ENCODE measurements at places on chromosomes 2 and 18. TPM values are rescaled to one million over a fixed set of nuclear protein-coding genes. Genes with fewer than 3 reads are reported as not detected.

DNA sequence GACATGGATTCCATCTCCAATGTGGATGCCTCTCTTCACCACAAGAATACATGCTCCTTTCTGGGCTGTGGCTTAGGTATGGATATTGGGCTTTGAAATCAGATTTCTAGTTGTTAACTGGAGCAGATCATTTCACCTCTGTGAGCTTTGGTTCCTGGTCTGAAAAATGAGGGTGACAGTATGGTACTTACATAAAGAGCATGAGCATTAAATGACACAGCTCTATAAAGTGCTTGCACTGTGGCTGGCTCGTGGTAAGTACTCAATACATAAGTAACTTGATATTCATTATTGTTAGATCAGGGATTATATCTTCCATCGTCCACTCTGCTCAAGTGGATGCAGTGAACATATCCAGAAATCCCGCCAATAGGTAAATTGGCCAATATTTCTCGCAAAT is 33.4 kb downstream of the ARHGAP25 start:
- H3K27ac ChIP-seq: no peak overlapping the region
- no peaks in the 10 kb centered on the region for H3K36me3 ChIP-seq
- no peak overlapping the region for H3K4me3 ChIP-seq
- no peaks in the 10 kb centered on the region for H3K27me3 ChIP-seq

DNA sequence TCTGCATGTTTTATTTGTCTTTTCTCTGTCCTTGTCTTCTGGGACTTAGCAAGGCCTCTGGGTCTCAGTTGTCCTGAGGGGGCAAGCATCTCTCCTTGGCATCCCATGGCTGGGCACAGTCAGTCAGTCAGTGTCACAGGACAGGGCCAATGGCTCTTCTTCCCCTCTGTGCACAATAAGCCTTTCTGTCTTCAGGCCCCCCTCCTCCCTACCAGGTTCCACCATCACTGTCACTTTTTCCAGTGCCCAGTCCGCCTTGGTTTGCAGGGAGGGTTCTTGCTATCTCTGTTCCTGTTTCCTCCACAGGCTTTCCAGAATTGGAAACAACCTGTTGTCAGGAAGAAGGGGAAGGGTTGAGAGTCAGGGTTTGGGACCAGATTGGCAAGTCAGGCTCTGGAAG is 1.7 kb upstream of the VAMP5 start:
- no peaks in the 10 kb centered on the region for H3K36me3 ChIP-seq
- H3K27ac ChIP-seq: no peak overlapping the region
- peaks cover 98% of the 10 kb centered on the region for H3K27me3 ChIP-seq
- peaks cover 22% of the 10 kb centered on the region for H3K4me1 ChIP-seq

GRCh38 chr2:189821953-189822748 is 37.9 kb downstream of the PMS1 start:
- H3K27ac ChIP-seq: peak overlapping the region; percentile 37
- no peak overlapping the region for H3K4me3 ChIP-seq
- no peaks in the 10 kb centered on the region for H3K27me3 ChIP-seq
- DNase-seq: no peak
- no peaks in the 10 kb centered on the region for H3K4me1 ChIP-seq

HTRA2 gene
- total RNA-seq: 28.4 TPM

FOXI3 gene
- total RNA-seq: 0.51 TPM

DNA sequence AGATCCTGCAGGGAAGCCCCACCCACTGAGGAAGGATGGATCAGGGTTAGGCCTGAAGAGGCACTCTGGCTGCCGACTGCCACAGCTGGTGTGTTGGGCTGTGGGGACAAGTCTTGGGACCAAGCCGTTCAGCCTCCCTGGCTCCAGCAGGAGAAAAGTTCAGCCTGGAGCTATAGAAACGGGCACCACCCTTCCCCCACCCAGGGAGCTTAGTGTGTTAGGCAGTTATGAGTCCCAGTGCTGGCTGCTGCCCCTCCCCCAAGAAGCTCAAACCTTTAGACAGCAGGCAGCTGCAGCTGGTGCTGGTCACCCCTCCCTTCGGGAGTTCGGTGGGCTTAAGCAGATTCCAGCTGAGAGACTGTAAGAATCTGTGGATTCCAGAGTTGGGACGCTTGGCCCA is 447.1 kb upstream of the HS6ST1 start:
- no peak overlapping the region for H3K4me3 ChIP-seq
- no peaks in the 10 kb centered on the region for H3K36me3 ChIP-seq
- no peak overlapping the region for H3K27ac ChIP-seq
- no peaks in the 10 kb centered on the region for H3K27me3 ChIP-seq
- DNase-seq: peak; percentile 25

GRCh38 chr2:74908748-74909444 is 49.5 kb upstream of the POLE4 start:
- H3K36me3 ChIP-seq: no peaks in the 10 kb centered on the region
- DNase-seq: peak; percentile 50
- no peak overlapping the region for H3K4me3 ChIP-seq
- no peak overlapping the region for H3K27ac ChIP-seq

- peak; percentile 60 for DNase-seq
- H3K4me1 ChIP-seq: peaks cover 9% of the 10 kb centered on the region
- H3K4me3 ChIP-seq: no peak overlapping the region
- no peaks in the 10 kb centered on the region for H3K36me3 ChIP-seq
These were observed 272.6 kb upstream of the UBE2E3 start for GRCh38 chr2:180707884-180708205.

Measured in neural progenitor cell (in vitro differentiated cells).